ENCODE measurements at places on chromosomes 5 and 9.

- no peak for DNase-seq
Observed at GRCh38 chr5:8730194-8730593, 815.7 kb downstream of the SEMA5A start.

DNA sequence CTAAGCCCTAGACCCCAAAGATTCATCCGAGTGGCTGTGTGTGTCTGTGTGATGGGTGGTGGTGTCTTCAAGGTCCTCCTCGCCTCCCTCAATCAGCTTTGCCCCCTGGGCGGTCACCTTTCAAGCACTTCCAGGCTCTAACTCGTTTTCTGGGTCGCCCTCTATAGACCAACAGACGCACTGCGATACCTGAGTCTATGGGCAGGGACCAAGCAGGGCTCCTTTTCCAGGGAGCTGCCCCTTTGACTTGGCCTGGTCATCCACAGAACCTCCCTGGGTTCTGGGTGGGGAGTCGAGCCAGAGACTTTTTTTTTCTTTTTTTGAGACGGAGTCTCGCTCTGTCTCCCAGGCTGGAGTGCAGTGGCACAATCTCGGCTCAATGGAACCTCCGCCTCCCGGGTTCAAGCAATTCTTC is 1.1 kb downstream of the SLC27A4 start:
- peak; percentile 88 for DNase-seq

GRCh38 chr5:143217804-143218160 is 185.7 kb downstream of the NR3C1 start:
- no peak for DNase-seq

DNA sequence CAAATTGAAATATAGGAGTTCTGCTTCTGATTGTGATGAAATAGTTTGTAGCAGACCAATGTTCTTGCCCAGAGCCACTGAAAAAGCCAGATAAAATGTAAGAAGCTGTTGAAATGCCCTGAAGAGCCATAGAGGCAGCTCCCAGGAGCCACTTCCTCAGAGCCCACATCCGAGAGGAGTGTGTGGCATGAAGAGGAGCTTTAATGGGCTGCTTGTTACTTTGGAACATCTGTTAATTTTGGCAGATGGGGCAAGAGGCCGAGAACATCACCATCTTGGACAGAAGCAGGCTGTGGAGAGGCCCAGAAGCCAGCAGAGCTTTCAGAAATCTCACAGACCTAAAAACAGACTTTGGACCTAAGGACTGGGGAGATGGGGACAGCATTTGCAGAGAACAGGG is 370.8 kb downstream of the GADD45G start:
- no peak for DNase-seq

DNA sequence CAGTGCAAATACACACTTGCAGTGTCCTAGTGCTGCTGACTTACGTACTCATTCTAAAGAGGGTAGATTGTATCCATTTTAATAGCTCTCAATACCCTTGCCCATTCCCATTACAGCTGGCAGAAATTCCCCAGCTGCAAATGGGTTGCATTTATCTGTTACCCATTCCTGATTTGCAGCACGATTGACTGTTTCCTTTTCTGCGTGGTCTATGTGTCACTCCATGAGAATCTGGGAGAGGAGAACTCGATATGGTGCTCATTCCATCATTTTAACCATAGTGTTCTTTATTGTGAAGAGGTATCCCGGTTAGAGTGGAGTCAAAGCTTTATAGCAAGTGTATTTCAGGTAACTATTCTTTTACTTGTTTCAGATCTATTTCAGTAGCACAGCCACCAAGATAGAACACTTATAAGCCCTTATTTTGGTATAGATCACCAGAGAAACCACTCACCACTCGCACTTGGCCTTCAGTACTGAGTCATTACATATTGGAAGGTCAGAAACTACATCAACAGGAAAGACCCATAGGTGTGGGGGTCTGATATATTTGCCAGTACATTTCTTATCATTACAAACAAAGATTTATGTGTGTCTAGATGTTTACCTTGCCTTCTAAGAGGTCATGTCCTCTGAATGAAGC is 139.5 kb downstream of the MUSK start:
- DNase-seq = no peak

GRCh38 chr9:80158131-80158530 is 586.4 kb downstream of the TLE4 start:
- DNase-seq = no peak

DNA sequence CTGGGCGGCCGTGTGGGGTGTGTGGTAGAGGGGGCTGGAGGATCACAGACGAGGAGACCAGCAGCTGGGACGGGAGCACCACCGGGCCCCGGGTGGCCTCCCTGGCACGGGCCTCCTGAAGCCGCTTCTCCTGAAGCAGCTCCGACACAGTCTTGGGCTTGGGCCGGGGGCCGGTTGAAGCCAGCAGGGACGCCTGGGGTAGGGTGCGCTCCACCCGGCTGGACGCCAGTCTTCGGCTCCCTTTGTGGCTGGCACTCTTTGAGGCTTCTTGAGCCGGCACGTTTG is 5.5 kb upstream of the CARD9 start:
- DNase-seq = no peak

GRCh38 chr5:125578551-125578950 is 832.1 kb upstream of the ZNF608 start:
- DNase-seq = no peak

DNA sequence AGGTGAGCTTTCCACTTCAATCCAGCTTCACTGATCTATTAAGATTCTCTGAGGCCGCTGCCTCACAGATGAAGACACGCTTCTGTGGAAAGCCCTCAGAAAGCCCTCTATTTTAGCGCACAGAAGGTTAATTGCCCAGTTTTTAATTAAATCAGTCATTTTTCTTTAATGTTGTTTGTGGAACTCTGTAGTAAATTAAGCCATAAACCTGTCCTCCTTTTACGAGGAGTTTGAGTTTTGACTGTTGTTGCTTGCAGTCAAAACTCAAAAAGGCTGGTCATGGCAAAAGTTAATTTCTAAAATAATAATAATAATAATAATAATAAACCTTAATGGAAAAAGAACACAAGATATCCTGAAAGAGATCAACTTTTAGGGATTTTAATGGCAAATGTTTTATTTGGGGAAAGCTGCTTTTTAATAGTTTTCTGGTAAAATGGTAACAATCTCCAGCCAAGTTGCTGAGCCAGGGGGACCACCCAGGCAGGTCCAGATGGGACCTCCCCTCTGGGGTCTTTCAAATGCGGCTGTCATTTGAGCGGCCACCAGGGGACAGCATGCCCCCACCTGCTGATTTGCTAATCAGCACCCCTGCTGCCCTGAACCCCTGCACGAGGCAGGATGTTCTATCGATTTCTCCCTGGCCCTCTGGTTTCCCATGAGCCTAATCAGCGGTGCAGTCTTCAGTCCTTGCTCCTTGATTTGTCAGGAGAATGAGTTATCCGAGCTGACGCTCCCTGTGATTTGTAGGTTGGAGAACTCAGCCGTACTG is 247.2 kb downstream of the FSTL4 start:
- DNase-seq = peak; percentile 57

DNA sequence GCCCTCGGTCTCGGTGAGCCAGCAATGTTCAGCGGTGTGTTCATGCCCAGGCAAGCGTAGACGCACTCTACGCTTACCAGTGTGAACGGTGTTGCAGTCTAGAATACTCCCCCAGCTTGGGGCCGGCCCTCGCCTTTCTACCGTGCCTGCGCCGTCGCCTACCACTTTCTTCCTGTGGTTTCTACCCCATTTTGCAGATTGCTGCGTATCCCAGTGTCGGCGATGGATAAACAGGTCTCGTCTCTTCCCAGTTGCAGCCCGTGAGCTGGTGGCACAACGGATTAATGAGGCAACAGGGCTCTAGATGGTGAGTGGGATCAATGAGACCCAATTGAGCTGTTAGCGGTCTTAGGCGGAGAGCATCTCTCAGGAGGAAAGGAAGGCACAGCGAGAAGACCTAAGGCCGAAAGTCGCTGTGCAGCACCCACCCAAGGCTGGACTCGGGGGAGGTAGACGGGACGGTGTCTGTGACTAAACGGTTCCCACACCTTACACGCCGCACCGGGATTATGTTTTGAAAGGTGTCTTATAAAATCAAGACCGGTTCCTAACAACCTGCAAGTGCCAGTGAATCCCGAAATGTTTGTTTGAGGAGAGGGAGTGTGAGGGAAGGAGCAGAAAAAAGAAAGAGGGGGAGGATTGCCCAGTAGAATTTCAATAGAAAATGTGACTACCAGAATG is 5.8 kb downstream of the OTP start:
- DNase-seq = peak; percentile 5

GRCh38 chr5:154359221-154359573 is 86.6 kb upstream of the SAP30L start:
- no peak for DNase-seq

GRCh38 chr5:61620699-61621182 is 288.7 kb downstream of the ZSWIM6 start:
- no peak for DNase-seq

DNA sequence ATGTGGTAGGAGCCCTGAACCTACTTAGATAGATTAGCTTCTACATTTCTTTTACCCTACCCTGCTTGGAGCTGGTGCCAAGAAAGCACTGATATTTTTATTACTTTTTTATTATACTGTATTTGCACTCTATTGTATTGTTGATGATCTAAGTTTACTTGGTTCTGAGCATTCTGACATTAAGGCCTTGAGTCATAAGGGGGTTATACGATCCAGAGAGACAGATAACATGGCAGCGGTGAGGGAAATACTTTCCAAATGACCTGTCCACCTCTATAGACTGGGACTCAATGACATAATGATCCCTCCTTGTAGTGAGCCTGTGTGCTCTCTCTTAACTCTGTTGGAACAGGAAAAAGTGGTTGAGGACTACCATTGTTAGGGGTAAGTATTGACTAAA is 176.3 kb downstream of the MAN2A1 start:
- no peak for DNase-seq

- DNase-seq = no peak
Observed at GRCh38 chr9:14066831-14067230, 247.1 kb downstream of the NFIB start.

- DNase-seq = no peak
Observed at GRCh38 chr9:346111-346571, 131.5 kb downstream of the DOCK8 start.

DNA sequence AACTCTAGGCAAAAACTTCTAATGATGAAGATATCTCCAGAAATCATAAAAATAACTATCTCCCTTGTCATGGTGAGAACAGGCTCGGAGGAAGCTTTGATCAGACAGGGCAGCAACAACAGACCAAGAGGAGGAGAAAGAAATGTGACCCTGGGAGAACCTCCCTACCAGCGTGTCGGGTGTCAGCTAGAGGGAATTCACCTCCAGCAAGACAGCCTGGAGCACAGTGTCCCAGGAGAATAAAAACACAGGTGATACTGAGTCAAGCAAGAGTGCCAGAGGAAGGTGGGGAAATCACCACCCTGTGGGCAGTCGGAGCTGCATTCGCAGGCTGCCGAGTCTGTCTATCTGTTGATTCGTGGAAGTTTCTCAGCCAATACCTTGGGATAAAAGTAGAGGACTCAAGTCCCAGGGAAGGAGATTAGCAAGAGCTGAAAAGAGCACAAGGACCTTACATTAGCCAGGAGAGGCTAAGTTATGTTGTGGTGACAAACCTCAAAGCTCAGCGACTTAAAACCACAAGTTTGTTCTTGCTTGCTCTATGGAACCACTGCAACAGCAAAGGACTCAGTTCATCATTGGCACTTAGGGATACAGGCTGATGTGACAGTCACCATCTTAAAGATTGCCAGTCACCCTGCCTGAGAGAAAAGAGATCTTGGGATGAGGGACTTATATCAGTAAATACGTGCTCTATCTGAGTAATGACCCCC is 598.3 kb downstream of the CCDC171 start:
- DNase-seq = no peak

DNA sequence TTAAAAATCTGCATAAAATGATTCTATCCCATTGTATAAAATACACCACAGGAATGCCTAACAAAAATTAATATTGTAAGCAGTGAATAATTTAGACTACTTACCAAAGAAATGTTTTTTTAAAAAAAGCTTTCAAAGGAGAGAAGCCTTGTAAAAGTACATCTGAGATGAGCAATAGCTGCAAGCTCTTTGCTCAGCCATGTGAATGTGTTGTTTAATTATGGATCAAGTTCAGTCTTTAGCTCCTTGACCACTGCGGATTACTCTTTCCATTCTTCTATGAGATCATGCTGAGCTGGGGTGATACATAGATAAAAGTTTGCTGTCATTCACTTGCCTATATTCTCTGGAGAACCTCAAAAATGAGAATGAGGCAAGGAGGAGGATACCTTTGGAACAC is 782.4 kb upstream of the ZNF608 start:
- DNase-seq = no peak

DNA sequence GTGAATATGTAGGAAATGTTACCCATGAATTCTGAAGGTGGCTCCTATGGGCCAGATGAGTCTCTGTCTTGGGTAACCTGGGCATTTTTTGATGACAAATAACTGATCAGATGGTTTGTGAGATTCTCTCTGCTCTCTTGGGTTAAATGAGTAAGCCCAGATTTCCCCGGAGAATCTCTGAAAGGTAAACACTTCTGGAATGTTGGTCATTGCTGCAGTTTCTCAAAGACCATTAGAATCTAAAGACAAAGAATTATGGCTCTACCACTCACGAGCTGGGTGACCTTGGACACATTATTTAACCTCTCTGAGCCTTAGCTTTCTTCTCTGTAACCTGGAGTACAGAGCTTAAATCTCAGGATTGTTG is 191.2 kb downstream of the DAB2IP start:
- no peak for DNase-seq

GRCh38 chr5:154885439-154885838 is 27.0 kb downstream of the CNOT8 start:
- no peak for DNase-seq

DNA sequence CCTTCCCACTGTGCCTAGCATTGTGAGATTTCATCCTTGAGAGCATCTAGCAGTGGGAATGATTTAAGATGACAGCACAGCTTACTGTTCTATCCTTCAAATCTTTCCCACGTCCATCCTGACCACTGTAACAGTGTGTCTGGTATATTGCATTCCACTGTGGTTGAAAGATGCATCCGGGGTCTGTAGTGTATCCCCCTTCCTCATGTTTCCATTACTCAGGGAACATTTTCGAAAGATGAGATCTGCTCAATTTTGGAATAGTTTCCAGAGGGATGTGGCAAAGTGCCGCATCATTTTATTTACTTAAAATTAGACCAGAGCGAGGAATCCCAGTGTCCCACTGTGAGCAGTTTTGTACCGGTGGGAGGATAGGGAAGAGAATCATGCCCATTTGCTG is 407.1 kb upstream of the PAPPA start:
- no peak for DNase-seq

DNA sequence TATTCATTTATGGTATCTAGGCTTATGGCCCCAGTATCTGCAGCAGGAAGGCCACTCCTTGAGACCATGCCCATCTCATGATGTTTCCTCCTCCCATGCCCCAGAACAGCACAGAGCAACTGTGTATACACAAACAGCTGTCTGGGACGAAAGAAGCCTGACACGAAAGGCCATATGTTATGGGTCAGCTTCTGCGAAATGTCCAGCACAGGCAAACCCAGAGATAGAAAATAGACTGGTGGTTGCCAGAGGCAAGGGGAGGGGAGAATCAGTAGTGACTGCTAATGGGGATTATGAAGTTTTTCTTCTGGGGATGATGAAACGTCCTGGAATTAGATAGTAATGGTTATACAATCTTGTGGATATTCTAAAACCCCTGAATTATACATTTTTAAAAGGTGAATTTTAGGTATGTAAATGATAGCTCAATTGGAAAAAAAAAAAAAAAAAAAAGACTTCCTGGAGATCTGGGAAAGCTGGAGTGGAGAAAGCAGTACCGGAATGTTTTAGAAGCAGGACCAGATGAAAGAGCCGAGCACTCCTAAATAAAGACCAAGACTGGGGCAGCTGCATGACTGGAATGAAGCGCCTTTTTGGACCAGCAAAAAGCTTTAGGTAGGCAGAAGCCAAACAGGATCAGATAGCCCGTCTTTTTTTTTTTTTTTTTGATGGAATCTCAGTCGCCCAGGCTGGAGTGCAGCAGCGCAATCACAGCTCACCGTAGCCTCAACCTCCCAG is 29.2 kb downstream of the PCDHGC5 start:
- DNase-seq = no peak

- no peak for DNase-seq
Observed at GRCh38 chr9:92377876-92378275, 26.5 kb downstream of the OGN start.
